ENCODE measurements at places on chromosomes 16 and 17.

GRCh38 chr17:27733773-27734172 is 66.6 kb downstream of the NOS2 start:
- no peak for DNase-seq

DNA sequence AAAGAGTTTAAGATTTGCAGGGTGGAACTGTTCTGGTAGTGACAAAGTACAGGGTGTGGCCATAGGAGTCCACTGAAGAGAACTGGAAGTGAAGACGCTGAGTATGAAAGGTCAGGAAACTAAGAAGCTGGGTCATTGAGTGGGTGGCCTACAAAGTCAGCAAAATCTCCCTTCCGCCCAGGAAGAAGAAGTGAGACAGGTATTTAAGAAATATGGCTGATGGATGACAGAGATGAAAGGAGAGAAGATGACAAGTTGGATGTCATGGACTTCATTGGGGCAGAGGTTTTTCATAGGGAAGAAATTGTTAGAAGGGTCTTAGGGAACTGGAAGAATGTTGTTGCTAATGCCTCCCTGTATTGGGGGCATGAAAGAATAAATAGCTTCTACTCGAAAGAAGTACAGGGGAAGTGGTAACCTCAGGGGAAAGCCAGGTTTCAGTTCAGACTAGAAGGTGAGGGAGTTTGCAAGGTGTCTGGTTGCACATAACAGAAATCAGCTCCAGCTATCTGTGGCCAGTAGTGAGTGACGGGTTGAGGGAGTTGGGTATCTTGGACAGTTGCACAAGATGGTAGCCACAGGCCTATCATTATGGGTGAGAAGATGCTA is 33.6 kb upstream of the MED13 start:
- no peak for DNase-seq

DNA sequence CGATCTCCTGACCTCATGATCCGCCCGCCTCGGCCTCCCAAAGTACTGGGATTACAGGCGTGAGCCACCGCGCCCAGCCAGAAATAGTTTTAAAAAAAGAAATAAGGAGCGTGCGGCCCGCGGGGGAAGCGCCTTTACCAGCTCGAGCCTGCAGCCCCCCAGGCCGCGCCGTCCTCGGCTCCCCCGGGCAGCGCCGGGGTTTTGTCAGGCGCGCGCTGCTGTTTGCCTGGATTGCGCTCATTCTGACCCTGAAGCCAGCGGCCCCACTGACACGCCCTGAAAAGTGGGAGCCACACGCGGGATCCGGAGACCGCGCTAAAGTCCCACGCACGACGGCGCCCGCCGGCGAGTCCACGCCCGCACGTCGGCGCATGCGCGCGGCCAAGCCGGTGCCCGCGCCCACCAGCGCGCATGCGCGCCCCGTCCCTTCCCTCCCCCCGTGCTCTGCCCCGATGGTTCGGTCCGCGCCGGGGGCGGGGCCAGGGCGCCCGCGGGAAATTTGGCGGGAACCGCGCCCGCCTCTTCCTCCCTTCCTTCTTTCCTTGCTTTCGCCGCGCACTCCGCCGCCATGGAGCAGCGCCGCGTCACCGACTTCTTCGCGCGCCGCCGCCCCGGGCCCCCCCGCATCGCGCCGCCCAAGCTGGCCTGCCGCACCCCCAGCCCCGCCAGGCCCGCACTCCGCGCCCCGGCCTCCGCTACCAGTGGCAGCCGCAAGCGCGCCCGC is at the start of gene CDT1:
TSS of gene CDT1 (plus strand) at position 526 of the 724 bp plus-strand sequence. CDS start at position 569, 43 bp downstream.
- DNase-seq = peak; percentile 92

GRCh38 chr17:5272322-5272721 is 9.8 kb upstream of the RABEP1 start:
- DNase-seq = peak; percentile 33

- DNase-seq = peak; percentile 46
These were observed 137.2 kb upstream of the RPH3AL start for GRCh38 chr17:489758-490329.

DNA sequence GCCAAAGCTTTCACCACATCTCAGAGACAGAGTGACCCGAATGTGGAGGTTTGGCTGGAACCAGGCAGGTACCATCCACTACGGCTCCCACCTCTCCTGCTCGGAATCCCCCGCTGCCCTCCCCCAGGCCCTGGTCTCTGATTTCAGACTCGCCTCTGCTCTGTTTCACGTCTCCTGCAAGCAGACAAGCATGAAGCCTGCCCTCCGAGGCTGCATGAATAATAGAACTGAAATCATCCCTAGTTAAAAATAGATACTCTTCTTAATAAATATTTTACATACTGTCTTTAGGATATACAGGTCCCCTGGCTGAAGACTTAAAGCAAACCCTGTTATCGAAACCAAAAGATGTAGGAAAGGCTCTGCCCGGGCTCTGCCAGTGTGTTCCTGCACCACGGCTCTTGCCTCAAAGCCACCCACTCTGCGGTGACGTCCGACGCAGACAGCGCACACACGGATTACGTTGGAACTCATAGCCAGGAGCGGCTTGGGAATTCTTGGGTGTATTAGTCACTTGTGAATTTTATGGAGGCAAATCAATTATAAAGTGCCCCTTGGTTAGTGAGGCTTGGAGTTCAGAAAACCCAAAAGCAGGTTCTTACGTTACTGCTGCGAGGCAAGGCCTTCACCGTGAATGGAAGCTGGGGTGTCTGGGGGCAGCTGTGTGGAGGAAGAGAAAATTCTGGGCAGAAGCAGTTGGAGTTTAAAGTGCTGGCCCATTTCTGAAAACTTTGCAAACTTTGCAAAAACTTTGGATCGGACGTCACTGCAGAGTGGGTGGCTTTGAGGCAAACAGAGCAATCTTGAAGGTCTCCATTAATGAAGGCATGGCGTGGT is 25.6 kb upstream of the NPTX1 start:
- DNase-seq = no peak

DNA sequence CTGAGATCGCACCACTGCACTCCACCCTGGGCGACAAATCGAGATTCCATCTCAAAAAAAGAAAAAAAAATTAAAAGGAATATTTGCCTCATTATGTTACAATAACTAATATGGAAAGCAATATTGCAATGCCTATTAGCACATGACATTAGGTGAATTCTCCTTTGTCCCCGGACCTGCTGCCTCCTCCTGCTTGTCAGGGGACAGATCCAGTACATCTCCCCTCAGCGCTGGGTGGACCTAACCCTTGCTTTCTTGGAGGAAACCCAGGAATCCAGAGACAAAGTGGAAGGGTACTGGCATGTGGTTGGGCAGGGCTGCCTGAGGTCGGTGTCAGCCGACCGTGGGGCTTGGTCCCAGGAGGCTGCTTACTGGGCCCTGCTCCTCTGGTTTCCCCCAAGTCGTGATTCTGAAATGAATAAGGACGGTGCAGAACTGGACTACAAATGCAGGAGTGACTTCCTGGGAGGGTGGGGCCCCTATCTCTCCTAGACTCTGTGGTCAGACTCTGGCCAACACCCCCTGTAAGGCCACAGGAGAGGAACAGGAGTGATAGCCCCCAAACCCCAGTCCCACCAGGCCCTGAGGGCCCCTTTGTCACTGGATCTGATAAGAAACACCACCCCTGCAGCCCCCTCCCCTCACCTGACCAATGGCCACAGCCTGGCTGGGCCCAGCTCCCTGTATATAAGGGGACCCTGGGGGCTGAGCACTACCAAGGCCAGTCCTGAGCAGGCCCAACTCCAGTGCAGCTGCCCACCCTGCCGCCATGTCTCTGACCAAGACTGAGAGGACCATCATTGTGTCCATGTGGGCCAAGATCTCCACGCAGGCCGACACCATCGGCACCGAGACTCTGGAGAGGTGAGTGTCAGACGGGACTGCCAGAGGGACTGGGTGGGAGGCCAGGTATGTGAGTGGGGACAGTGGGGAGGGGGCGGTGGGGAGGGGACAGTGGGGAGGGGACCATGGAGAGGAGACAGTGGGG is at the start of gene HBZ:
TSS of gene HBZ (plus strand) at position 504 of the 988 bp plus-strand sequence. CDS start at position 770, 266 bp downstream.
- DNase-seq = no peak

- DNase-seq = no peak
These were observed 67.7 kb downstream of the ZDHHC7 start for GRCh38 chr16:84943620-84944019.

GRCh38 chr17:67279115-67279514 is 34.1 kb upstream of the HELZ start:
- DNase-seq = no peak

DNA sequence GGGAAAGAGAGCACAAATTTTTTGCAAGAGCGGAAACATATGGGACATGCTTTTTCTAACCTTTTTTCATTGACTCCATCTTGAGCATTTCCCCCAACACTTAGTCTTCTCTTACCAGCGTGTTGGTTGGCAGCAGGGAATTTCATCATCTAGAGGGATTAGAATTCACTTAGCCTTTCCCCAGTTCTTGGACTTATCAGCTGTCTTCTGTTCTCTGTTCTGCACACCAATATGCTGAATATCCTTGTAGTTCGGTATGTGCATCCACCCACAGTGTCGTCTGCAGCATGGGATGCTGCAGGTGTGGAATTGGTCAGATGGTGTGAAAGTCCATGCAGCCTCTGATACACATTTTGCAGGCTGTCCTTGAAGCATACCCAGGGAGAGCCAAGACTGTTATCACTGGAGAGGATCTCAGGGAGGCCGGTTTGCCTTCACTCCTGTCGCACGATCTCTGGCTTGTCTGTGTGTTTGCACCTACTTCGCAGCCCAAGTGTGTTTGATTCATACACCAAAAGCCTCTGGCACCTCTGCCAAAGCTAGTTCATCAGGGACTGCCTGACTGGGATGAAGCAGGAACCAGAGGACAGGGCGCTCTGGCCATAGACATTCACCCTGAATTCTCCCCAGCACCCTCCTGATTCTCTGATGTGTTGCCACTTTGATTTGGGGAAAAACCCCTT is 93.3 kb downstream of the SOCS1 start:
- DNase-seq = no peak

- DNase-seq = no peak
These were observed 8.5 kb downstream of the ELMO3 start for GRCh38 chr16:67207249-67208091.

DNA sequence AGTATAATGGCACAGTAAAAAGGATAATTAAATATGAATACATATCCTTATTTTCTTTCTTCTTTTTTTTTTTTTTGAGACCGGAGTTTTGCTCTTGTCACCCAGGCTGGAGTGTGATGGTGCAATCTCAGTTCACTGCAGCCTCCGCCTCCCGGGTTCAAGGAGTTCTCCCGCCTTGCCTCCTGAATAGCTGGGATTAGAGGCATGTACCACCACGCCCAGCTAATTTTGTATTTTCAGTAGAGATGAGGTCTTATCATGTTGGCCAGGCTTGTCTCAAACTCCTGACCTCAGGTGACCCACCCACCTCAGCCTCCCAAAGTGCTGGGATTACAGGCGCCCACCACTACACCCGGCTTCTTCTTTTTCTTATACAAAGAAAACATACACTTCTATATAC is 12.0 kb downstream of the GABARAPL2 start:
- DNase-seq = no peak

GRCh38 chr17:59723041-59723440 is 15.6 kb downstream of the VMP1 start:
- no peak for DNase-seq

DNA sequence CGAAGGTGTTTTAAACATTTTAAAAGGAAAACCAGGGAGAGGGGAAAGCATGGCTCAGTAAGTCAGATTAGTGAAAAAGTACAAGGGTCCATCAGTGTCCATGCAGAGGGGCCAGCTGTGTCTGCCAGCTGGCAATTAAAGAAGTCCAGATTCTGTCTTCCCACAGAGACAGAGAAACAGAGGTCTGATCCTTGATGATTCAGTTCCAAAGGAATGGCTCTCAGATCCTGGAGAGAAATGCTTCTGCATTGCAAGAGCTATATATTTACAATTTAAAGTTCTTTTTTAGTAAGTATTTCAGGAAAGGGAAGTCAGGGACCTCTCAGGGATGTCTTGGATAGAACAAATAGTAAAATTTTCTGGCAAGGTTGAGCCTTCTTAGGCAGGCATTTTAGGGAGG is 56.2 kb downstream of the HSD17B2 start:
- no peak for DNase-seq

DNA sequence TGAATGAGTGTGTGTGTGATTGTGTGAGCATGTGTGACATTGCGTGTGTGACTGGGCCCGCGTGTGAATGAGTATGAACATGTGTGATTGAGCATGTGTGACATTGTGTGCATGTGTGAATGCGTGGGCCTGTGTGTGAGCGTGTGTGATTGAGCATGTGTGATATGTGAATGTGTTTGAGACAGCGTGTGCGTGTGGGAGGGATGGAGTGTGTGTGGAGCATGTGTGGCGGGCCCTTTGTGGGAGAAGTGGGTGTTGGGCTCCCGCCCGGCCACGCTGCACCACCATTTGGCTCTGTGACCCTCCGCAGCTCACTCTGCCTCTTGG is 22.7 kb upstream of the GSE1 start:
- no peak for DNase-seq

GRCh38 chr16:35734728-35735402 is 2275.5 kb downstream of the TP53TG3F start:
- no peak for DNase-seq

GRCh38 chr17:14771543-14771942 is 470.7 kb downstream of the HS3ST3B1 start:
- DNase-seq = no peak

- no peak for DNase-seq
These were observed 448.5 kb downstream of the SOX9 start for GRCh38 chr17:72569148-72569946.

DNA sequence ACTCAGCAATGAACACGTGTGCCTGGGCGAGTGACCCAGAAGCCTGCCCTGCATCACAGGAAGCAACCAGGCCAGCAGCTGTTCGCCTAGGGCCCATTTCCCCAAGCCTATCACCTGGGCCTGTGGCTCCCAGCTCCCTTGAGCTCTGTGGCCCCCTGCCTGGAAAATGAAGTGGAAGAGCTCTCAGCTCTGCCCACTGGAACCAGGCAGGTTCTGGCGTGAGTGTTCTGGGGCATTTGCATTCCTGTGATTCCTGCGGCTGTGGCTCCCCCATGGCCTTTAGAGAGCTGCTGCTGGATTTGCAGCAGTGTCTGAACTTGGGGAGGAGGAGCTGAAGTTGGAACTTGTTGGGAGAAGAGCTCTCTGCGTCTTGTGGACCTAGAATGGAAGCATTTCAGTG is 22.8 kb downstream of the PGS1 start:
- no peak for DNase-seq

DNA sequence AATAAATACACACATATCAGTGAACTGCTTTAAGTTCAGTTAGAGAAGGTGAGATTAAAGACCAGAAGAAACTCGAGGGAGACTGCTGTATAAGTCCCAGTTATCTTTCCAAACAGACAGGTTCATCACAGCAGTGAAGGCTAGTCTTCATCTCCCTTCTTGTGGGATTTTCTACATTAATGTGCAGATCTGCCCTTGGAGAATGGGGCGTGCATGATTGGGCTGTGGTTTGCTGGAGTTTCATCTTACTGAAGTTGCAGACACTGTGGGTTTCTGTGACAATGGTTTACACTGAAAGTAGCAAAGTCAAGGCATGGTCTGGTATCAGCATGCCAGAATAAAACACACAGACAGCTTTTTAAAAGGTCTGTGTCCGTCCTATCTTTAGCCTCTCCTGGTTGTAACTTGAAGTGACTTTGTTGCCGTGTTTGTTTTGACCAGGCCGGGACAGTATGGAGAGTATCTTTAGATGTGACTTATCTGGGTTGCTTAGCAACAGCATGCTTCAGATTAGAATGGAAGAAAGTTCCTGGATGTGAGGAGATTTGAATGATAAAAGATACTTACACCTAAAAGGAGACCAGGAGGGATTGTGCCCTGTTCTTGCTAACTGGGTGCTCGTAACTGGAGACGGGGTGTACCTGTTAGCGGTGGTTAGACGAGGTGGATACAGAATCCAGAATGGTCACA is 16.1 kb downstream of the NAA60 start:
- peak; percentile 21 for DNase-seq

Measured in stimulated activated CD4-positive, alpha-beta T cell treated with anti-CD3 and anti-CD28 coated beads, Interleukin-2, amount 100 ng/mL, for 48 hours (primary cell).